Ascending aorta (tissue), 2 donors: ENCODE measurements at places on chromosomes 11 and 22. TPM values are rescaled to one million over a fixed set of nuclear protein-coding genes. Genes with fewer than 3 reads are reported as not detected.

The MGAT3 gene
- total RNA-seq, result 9.8 TPM

The FAM180B gene
- total RNA-seq, result not detected

The USH1C gene
- not detected for total RNA-seq

The OR52I1 gene
- not detected for total RNA-seq

The GLYAT gene
- total RNA-seq, result not detected

The MMP8 gene
- not detected for total RNA-seq

The WT1 gene
- total RNA-seq, result not detected

The OPCML gene
- total RNA-seq, result not detected

The UQCC3 gene
- total RNA-seq, result 3.9 TPM

The SCN2B gene
- total RNA-seq, result 0.11 TPM

The OR5P2 gene
- total RNA-seq, result not detected
